Esophagus muscularis mucosa (tissue), 4 donors: ENCODE measurements at places on chromosomes 5 and 9. TPM values are rescaled to one million over a fixed set of nuclear protein-coding genes. Genes with fewer than 3 reads are reported as not detected.

The RFESD gene
- 1.7 TPM for total RNA-seq

The INSL6 gene
- not detected for total RNA-seq

The NMUR2 gene
- not detected for total RNA-seq

The ADAMTS19 gene
- 8.6 TPM for total RNA-seq

The IFNE gene
- not detected for total RNA-seq

The SPINK13 gene
- total RNA-seq: not detected

The IFNA21 gene
- total RNA-seq: not detected

The PAEP gene
- not detected for total RNA-seq

The SLC6A3 gene
- not detected for total RNA-seq

The FABP6 gene
- not detected for total RNA-seq

The ACTBL2 gene
- total RNA-seq: not detected

The DDX4 gene
- not detected for total RNA-seq

The RNF183 gene
- not detected for total RNA-seq

The GMCL2 gene
- not detected for total RNA-seq

The OLFM1 gene
- total RNA-seq: 39.9 TPM

The CNTNAP3B gene
- total RNA-seq: 60.9 TPM

The ACOT12 gene
- total RNA-seq: not detected

The OR1Q1 gene
- total RNA-seq: not detected

The TEX48 gene
- not detected for total RNA-seq

The ADRA1B gene
- 2.5 TPM for total RNA-seq

The TCERG1 gene
- total RNA-seq: 38.6 TPM

The CDC14B gene
- 26.9 TPM for total RNA-seq

The IFNA2 gene
- total RNA-seq: not detected

The AJM1 gene
- 11.6 TPM for total RNA-seq

The PTPDC1 gene
- 21.6 TPM for total RNA-seq

The PCDH1 gene
- total RNA-seq: 18.7 TPM

The ADRB2 gene
- total RNA-seq: 6.1 TPM

The FBXW5 gene
- total RNA-seq: 303 TPM

The TRIP13 gene
- total RNA-seq: 0.66 TPM

The TRIM36 gene
- 5.7 TPM for total RNA-seq

The CXCL14 gene
- total RNA-seq: 4.0 TPM

The TBC1D2 gene
- total RNA-seq: 12.4 TPM

The GPRIN1 gene
- 0.91 TPM for total RNA-seq

The BARHL1 gene
- total RNA-seq: not detected

The FUT7 gene
- total RNA-seq: 0.32 TPM

The CCDC152 gene
- total RNA-seq: 0.42 TPM

The MUSK gene
- 7.3 TPM for total RNA-seq
